ENCODE measurements at places on chromosomes 2 and 18.

GRCh38 chr2:2799151-2799697 is 468.1 kb upstream of the MYT1L start:
- no peak for DNase-seq

DNA sequence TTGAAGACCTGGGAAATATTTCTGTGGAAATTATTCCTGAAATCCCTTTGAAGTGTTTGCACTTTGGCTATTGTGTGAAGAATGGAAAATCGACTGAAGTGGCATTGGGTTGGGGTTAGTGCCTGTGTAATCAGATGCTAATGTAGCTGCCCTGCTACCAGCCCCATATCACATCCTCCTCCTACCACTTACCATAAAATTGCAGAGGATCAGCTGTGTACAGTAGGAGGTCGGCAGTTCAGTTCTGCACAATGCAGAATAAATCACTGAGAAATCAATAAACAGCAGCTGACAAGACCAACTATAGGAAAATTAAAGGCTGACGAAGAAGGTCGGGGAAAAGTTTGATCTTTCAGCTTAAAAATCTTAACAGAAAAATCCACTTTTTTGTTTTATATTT is 440.9 kb downstream of the PTPRM start:
- no peak for DNase-seq

- DNase-seq, result no peak
Measured at GRCh38 chr18:69246027-69246426, 154.7 kb upstream of the DOK6 start.

DNA sequence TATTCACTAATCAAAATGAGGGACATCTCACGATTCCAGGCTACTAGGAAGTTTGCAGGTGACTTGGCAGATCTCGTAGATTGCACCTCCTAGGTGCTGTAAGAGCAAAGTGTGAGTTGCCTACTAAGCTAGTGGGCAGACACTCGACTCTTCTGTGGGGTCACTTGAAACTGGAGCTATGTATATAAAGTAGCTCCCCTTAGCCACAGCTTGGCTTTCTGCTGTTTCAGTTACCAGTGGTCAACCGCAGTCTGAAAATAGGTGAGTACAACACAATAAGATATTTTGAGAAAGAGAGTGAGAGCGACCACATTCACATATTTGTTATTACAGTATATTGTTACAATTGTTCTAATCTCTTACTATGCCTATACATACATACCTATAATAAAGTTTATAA is 23.3 kb downstream of the CTAGE1 start:
- DNase-seq, result no peak

- no peak for DNase-seq
Measured at GRCh38 chr2:220890931-220891330, 681.2 kb downstream of the EPHA4 start.

GRCh38 chr2:202147775-202148174 is 74.7 kb downstream of the KIAA2012 start:
- DNase-seq, result no peak

All from H9 (cell line).